Stimulated activated CD4-positive, alpha-beta T cell treated with anti-CD3 and anti-CD28 coated beads, Interleukin-1b, Interleukin-23, amount 100 ng/mL, for 48 hours (primary cell): ENCODE measurements at places on chromosomes 12 and 14.

GRCh38 chr14:83566567-83566966 is 1963.4 kb upstream of the FLRT2 start:
- DNase-seq, result no peak

GRCh38 chr12:93347054-93347785 is 30.5 kb upstream of the NUDT4 start:
- no peak for DNase-seq

DNA sequence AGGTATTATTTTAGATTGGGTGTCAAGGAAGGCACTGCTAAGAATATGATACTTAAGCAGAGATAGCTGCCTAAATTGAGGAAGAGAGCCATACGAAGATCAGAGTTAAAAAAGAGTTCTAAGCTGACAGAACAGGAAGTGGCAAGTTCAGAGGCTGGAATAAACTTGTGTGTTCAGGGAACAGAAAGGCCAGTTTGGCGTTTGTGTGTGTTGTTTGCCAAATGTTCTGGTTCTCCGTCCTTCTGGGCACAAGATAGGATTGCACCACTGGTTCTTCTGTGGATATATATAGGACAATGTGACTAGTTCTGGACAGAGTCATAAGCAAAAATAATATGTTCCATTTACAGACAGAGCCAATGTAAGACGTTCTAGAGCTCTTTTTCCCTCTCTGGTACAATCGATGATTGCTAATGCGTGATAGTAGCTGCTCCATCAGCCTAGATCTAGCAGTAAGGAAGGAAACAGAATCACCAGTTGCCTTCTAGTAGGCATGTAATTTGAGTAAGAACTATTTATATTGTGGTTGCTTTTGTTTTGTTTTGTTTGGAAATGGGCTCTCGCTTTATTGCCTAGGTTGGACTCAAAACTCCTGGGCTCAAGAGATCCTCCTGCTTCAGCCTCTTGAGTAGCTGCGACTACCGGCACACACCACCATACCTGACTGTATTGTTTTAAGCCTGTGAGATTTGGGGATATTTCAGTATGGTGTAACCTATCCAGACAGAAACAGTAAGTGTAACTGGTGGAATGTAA is 7.4 kb downstream of the BBS10 start:
- DNase-seq, result no peak

DNA sequence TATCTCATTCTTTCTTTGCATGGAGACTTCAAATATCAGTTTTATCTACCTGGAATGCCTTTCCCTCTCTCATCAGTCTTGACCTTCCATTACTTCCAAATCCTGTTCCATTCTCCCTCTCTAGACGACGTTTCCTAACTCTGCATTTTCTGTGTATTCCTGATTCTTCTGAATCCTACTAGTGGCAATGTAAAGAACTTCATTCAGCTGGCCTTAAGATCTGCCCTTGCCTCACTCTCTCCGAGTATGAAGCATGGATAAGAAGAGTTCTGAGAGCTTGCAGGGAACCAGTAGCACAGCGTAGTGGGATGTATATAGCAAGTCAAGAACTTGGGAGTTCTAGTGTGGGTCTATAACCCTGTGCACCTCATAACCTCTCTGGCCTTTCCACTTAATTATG is 68.5 kb upstream of the HOXC13 start:
- DNase-seq, result no peak

- no peak for DNase-seq
Observed at GRCh38 chr12:86551146-86551571, 295.0 kb upstream of the MGAT4C start.
